ENCODE measurements at places on chromosomes 3 and 15.

DNA sequence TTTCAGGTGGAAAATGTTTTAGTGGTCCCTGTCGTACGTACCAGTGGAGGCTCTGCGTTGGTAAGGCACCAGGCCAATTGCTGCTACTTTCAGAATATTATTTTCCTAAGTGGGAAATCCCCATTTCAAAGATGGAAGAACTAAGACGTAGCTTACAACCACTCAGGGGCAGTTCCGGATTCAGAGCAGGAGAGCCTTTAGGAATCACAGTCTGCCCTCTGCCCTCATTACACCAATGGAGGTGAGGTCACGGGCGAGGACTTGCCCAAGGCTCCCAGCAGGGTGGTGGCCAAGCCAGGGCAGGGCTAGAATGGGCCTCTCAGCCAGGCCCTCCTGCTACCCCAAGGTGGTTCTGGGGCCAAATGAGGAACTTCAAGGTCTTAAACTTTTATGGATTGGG, 72.6 kb downstream of the RASGRF1 start:
- no peak for DNase-seq

DNA sequence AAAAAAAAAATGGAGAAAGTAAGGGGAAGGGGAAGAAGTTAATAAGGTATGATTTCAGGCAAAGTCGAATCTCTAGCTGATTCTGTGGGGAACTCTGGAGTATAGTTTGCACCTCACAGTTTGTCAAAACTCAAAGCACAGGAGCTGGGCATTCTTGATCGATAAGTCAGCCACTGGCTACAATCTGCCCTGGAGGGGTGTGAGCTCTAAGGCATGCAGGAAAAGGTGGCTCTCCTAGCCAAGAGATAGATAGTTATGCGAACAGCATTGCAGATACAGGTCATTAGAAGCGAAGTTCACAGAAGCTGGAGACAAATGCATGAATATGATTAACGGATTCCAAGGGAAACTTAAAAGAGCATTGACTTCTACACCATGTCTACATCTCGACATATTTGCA, 952.6 kb downstream of the AGBL1 start:
- no peak for DNase-seq

GRCh38 chr3:195007151-195007550, 263.8 kb downstream of the XXYLT1 start:
- no peak for DNase-seq

DNA sequence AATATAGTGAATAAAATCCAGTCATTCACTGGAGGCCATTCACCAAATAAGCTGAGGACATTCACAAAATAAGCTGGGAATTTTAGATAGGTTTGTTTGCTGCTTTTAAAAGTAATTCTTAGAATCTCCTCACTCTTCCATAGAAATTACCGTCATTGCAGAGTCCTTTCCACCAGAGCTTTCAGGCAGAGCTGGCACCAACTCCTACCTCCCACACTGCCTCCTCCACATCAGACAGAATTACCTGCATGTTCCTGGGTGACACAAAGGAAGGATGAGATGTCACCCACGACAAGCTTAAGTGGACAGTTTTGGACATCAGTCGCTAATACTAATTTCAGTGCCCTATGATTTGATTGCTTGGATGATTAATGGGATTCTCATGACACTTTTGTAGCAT, 1113.2 kb downstream of the IGSF11 start:
- no peak for DNase-seq

- no peak for DNase-seq
These were observed 42.3 kb downstream of the EFHB start for GRCh38 chr3:19891740-19892139.

DNA sequence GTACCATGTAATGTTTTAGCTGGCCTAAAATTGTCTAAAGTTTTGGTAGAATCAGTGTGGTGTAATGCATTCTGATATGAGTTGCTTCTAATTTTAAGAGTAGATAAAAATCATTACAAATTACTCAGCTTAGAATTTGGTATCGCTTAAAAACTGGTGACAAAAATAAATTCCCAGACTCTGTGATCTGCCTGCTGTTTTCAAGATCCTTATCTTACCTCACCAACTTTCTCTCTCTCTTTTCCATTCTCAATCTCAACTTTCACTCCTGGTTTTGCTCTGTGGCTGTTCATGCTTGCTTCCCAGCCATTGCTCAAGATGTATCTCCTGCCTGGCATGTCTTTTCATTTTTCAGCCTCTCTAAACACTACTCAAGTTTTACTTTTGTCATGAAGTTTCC, 45.7 kb downstream of the TCF12 start:
- no peak for DNase-seq

GRCh38 chr3:194967151-194968117, 281.8 kb downstream of the FAM43A start:
- DNase-seq = no peak

DNA sequence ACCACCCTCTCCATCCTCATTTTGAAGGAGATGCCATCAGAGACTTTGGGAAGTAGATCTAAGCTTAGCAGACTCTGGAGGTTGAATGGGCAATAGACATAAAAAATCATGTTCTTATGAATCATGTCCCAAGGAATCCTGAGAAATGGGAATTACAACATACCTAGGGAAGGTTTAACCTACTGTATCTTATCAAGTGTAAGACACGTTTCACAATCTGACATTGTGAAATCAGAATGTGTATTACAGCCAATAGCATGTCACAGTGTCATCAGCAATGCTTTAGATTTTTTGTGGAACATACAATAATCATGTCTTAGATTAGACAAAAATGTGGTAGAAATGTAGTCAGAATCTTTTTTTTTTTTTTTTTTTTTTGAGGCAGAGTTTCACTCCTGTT, 332.4 kb upstream of the TLE3 start:
- DNase-seq = no peak

DNA sequence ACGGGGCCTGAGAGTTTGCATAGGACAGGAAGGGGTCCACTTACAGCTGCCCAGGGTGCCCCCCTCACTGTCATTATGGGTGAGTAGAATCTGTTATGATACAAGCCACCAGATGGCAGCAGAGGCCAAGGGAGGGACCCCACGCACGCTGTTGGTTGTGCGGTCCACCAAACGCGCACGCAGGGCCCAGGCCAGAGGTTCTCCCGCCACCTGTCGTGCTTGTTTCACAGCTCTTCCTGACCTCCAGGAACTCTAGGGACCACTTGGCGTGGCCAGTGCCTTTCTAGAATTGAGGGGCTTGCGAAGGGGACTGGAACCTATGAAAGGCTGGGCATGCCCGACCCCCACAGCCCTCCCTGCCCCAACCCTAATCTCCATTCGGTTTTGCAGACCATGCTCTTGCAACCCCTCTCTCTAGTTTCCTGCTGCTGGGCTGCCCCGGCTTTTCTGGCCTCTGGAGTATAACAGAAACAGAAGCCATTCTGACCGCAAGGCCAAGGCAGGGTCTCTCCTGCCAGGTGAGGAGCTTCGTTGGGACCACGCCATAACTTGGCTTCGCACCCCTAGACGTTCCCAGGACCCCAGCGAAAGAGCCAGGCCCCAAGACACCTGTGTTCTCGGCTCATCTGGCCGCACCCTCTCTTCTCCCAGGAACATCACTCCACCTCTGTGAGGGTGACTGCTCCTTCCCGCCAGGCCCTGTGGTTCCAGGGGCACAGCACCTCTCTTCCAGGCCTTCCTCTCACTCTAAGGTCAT, 46.0 kb downstream of the ALDH1L1 start:
- DNase-seq = peak; percentile 56

DNA sequence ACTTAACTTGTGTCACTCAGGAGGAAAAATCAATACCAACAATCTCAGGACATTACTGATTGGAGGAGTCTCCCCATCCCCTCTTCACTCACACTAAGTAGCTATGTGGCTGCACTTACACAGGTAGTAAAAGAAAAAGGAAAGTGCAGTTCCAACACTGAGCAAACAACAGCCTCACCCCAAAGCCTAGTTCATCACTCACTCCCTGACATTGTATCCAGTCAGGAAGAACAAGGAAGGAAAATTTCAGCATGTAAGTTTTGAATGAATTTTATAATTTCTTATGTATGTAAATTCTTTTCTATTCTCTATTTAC, 273.4 kb downstream of the IGSF11 start:
- DNase-seq = no peak

DNA sequence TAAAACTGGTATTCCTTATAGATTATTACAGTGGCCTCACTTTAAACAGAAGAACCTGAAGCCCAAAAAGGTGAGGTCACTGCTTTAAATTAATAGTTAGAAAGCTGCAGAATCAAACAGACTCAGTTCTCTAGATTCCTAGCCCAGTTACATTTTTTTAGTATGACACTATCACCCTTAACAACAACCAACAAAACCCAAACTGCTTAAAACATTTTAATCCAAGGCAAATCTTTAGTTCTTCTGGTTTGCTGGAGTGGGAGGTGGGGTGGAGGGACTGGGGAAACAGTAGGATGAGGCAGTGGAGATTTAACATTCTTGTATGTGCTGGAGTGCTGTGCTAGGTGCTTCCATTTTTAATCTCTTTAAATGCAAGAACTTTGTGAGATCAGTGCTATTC, 631.6 kb upstream of the KCNMB2 start:
- no peak for DNase-seq

DNA sequence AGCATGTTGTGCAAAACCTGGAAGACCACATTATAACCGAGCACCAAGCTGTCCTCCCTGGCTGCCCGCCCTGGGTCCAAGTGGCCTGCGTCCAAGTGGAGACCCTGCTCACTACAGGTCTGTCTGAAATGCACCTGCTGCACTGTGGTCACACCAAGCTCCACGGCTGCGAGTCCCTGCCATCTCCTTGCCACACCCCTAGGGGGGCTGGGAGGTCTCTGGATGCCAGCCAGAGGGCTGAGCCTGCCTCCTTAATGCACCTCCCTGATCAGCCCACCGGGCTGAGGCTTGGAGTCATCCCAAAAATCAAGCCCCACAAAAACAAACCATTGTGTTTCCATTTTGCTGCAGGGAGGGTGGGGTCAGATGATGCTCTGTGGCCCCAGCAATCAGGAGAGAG, 187.1 kb downstream of the MEGF11 start:
- DNase-seq = no peak

GRCh38 chr15:76974456-76975036, 20.4 kb upstream of the PSTPIP1 start:
- no peak for DNase-seq

DNA sequence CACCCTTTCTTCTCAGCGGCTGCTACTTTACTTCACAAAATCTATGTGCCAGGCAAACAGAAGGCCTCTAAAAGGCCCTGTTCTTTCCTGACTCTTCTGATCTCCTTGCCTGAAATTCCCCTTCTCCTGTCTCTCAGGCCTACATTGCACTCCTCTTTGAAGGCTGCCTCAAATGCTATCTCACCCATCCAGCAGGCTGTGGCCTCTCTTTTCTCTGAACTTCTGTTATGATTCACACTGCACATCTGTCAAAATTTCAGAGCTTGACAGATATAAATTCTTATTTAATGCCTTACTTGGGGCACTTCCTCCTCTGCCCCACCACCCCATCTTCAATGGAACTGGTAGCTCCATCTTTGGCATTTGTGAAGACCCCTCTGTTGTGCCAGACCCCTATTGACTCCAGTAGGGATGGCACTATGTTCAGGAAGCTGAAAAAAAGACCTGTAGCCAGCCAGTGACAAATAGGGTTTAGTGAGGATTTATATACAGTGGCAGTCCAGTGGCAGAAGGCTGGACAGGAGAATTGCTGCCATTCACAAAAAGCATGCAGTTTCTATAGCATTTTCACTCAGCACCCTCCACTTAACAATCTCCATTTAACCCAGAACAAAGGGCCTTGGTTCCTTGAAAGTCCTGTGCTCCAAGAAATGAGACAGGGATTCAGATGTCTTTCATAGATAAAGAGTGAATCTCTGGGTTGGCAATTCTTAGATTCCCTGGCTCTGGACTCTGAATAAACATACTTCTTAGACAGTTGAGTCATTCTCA, 415.8 kb upstream of the GRM7 start:
- no peak for DNase-seq

GRCh38 chr15:64187396-64188191, 24.8 kb upstream of the PPIB start:
- DNase-seq = no peak
